ENCODE measurements at places on chromosomes 12 and 14.

- DNase-seq = no peak
These were observed 268.6 kb downstream of the TRHDE start for GRCh38 chr12:72540811-72541210.

- DNase-seq = no peak
These were observed 28.8 kb downstream of the OAS2 start for GRCh38 chr12:113007166-113007565.

DNA sequence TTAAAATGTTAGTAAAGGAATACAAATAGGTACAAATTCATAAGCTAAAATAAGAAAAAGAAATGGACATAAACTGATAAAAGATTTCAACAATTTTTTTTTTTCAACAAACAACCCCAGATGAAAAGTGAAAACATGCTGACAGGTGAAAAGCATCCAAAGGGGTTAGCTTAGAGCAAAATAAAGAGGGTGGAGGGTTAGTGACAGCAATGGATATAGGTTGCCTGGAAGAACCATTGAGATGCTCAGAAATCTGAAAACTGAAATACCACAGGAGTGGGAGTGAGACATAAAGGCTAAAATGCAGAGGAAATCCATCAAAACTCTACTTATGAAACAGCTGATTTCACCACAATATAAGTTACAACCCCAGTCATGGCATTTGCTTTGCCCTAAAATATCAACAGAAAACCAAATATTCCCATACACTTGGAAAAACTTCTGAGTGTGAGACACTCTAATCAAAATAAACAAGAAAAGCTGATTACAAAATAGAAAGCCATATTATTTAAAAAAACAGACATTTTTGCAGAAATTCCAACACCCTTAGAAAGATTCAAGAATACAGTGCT is 136.3 kb upstream of the PLEKHG7 start:
- no peak for DNase-seq

DNA sequence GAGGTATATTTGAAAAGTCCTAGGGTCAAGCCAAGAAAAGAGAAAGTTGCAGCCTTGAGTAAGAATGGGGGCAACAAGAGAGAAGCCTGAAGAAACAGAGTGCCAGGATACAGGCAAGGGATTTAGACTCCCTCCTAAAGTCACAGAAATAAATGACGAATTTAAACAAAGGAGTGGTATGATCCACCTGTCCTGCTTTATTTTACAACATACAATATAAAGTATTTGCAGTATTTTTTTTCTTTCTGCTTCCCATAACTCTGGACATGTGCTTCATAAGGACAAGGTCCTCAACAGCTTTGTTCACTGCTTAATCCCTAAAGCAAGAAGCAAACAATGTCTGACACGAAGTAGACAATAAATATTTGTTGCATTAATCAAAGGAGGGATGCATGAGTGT is 57.4 kb downstream of the IFNG start:
- DNase-seq = no peak

DNA sequence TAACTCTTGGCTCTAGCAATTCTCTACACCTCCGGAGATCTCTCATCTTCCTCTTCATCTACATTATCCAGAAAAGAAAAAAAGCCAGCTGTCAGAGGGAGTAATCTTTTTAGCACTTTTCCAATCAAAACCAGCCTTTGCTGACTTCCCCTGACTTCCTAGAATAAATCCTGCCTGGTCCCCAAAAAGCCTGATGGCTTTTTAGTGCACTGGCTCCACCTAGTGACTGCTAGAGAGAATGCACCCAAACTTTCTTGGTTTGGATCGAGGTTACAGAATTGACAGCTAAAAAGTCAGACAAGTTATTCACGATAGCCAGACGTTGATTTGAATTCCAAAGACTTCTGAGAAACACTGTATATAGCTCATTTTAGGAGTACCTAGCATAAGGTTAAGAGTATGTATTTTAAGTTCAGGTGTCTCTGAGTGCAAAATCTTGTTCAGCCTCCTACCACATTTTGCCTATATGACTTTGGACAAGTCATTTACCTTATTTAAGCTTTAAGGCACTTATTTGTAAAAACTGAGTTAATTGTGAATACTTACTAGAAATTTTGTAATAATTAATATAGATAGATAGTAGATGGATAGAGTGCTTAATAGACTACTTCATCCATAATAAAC is 185.7 kb upstream of the GRIN2B start:
- peak; percentile 50 for DNase-seq

DNA sequence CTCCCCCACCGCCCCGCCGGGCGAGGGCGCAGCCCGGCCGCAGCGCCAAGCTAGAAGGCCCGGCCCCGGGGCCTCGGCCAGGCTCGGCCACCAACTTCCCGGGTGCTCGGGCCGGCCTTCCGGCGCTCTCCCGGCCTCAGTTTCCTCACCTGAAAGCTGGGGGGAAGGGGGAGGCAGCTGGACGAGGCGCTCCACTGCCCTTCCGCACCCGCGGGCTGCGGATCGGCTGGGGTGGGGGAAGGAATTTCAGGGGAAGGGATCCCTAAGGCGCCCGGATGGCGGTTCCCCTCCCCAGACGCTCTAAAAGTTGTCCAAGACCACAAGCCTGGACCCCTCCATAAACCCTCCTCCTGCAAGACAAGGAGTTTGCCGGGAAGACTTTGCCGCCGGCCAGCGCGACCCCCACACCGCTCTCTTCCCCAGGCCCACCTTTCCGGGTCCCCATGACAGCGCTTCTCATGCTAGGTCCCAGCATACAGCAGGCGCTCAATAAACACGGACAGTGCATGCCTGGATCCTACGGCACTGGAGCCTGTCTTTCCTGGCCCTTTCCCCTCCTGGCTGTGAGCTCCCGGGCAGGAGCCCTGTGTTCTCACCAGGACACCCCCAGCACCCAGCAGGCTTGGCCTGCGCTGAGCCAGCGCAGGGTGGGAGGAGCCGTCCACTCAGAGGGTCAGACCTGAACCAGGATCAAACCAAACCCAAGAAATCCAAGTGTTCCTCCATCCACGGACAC is 18.1 kb downstream of the BEGAIN start:
- DNase-seq = no peak

- peak; percentile 65 for DNase-seq
These were observed 1.3 kb upstream of the CD63 start for GRCh38 chr12:55729819-55730818.

GRCh38 chr12:92796650-92797049 is 93.9 kb downstream of the PLEKHG7 start:
- no peak for DNase-seq

DNA sequence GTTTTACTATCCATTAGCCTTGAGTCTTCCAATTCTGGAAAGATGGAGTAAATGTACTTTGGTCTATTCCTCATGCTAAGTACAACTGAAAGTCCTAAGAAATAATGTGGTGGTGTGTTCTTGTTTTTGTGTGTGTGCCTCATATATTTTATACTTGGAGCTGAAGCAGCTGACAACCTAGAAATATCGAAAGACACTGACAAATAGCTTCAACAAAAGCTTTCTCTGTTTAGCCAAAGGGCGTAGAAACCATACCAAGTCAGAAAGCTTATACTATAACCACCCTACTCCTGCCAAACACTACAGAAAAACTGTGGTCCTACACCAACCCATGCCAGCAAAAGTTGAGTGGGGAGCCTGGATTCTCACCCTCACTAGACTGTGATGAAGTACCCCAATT is 188.4 kb downstream of the GPHN start:
- DNase-seq = no peak

GRCh38 chr14:46377305-46377704 is 274.3 kb downstream of the RPL10L start:
- no peak for DNase-seq

DNA sequence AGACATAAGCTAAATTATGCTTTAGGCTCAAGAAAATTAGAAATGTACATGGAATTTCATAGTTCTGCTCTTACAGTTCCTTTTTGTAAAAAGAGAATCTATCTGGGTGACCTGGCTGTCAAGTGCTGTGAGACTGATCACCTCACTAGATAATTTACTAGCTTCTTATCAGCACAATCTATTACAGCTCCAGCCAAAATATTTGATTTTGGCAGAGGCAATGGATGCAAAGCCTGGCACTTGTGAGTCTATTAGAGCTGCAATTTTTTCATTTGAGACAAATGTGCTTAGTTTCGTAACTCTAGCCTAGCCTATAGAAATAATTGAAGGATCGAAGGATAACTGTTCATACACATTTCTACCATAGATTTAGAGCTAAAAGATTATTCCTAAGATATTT is 927.5 kb downstream of the SLC6A15 start:
- DNase-seq = no peak

GRCh38 chr12:120584343-120585149 is 3.3 kb upstream of the POP5 start:
- DNase-seq = peak; percentile 66

- DNase-seq = no peak
These were observed 243.5 kb upstream of the LMO3 start for GRCh38 chr12:16849473-16849872.

- DNase-seq = no peak
These were observed 57.1 kb upstream of the PCED1B start for GRCh38 chr12:47022296-47022695.

DNA sequence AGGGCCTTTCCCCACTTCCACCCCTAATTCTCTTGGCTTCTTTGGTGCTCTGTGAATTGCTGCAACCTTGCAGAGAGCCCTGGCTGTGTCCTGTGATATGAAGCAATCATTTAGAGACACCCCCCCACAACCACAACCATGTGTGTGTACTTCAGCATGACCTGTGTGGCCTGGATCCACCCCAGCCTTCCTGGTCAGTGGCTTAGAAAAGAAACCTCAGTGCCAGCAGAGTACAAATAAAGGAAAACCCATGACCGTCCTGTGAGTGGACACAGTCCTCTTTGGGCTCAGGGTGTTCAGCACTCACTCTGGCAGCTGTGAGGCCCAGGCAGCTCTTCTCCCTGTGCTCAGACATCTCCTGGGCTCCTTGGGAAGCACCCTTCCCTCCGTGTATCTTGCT is 206.6 kb upstream of the DIO3 start:
- DNase-seq = no peak

- no peak for DNase-seq
These were observed 7.5 kb downstream of the RIMBP2 start for GRCh38 chr12:130708648-130709047.

DNA sequence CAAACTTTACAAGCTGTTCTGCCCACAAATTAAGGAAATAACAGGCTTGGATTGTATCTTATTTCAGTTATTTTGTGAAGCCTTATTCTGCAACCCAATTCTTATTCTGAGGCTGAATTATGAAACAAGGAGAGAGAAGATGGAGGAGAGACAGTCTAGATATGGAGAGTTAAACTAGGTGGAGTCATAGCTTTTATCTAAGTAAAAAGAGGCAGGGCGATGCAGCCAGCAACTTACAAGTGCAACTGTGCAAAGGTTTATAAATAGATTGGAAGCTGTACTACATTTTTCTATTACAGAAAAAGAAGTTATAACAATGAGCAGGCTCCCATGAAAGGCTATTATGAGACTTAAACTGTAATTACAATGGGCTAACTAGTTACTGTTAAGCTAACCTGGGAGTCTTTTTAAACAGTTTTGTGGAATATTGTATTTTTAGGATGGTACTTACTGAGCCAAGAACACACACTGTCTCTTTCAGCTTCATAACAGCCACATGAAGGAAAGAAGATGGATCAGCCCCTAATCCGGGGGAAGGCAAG is 22.4 kb downstream of the NID2 start:
- DNase-seq = no peak

GRCh38 chr12:45098766-45099165 is 47.9 kb upstream of the DBX2 start:
- no peak for DNase-seq

- peak; percentile 81 for DNase-seq
These were observed 7.9 kb downstream of the TMEM63C start for GRCh38 chr14:77189479-77189878.

- DNase-seq = no peak
These were observed 165.5 kb downstream of the SLC5A8 start for GRCh38 chr12:101044512-101045059.

GRCh38 chr14:101216366-101217079 is 313.0 kb upstream of the RTL1 start:
- no peak for DNase-seq

DNA sequence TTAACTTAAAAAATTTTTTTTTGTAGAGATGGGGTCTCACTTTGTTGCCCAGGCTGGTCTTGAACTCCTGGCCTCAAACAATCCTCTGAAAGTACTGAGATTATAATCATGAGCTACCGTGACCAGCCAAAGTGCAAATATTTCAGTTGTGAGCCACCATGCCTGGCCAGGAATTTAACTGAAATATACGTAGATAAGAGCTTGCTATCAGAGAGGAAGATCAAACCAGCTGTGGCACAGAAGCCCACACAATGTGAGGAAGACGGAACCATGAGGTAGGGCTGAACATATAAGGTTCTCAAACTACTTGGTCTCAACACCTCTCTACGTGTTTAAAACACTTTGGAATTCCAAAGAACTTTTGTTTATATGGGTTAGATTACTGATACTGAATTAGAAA is 29.1 kb downstream of the ATG14 start:
- no peak for DNase-seq

DNA sequence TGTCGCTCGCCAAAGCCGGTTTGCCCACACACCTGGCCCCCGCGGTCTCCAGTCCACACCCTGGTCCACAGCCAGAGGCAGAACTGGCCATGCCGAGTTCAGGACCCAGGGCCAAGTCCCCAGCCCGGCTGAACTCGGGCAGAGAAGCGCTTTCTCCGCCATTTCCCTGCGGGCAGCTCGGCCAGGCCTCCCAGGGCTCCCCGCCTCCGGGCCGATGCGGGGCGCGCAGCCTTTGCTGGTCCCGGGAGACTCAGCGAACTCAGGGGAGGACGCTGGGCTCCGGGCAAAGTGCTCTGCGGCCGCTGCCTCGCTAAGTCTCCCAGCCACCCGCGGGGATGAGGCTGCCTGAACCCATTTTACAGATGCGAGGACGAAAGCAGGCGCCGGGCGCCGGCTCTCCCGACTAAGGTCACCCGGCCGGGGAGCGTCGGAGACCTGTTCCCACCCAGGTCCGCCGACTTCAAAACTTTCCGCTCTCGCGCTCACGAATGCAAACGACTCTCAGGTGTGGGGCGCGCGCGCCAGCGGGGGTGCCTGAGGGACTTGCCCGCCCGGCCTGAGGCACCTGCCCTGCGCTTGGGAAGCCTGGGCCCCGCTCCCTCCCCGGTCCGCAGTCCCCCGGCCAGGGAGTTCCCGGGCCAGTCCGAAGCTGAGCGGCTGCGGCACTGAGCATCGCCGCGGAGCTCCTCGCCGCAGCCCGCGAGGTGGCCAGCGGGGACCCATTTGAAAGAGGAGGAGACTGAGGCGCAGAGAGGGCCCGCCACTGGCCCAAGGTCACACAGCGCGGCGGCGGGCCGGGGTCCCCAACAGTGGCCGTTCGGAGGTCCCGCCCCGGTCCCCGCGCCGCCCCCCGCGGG is 627 bp downstream of the TESC start:
- no peak for DNase-seq

DNA sequence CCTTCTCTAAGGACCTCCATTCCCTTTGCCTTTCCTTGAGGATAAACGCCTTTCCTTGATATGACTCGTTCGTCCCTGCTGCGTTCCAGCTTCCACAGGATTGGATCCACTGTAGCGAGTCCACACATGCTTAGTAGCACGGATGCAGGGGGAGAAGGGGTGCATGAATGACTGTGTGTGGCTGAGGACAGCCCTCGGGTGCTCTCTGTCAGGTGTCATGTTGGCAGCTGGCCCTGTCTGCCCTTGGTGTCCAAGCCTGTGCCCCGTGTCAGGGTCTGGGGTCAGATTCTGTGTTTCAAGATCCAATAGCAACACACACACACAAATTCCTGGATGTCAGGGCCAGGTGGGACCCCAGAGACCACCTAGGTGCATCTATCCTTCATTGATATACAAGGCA is 17.5 kb upstream of the KRT80 start:
- DNase-seq = no peak

All from NCI-H524 (cell line).